Activated CD8-positive, alpha-beta memory T cell treated with anti-CD3 and anti-CD28 coated beads for 1 hour (primary cell): ENCODE measurements at places on chromosomes 13 and 19.

DNA sequence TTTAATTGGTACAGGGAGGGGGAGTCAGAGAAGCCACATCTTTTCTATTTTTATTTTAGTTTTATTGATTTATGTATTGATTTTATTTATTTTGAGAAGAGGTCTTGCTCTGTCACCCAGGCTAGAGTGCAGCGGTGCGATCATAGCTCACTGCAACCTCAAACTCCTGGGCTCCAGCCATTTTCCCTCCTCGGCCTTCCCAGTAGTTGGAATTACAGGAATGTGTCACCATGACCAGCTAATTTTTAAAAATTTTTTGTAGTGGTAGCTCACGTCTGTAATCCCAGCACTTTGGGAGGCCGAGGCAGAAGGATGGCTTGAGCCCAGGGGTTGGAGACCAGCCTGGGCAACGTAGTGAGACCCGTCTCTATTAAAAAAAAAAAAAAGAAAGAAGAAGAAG is 4.1 kb downstream of the IL27RA start:
- DNase-seq = no peak

DNA sequence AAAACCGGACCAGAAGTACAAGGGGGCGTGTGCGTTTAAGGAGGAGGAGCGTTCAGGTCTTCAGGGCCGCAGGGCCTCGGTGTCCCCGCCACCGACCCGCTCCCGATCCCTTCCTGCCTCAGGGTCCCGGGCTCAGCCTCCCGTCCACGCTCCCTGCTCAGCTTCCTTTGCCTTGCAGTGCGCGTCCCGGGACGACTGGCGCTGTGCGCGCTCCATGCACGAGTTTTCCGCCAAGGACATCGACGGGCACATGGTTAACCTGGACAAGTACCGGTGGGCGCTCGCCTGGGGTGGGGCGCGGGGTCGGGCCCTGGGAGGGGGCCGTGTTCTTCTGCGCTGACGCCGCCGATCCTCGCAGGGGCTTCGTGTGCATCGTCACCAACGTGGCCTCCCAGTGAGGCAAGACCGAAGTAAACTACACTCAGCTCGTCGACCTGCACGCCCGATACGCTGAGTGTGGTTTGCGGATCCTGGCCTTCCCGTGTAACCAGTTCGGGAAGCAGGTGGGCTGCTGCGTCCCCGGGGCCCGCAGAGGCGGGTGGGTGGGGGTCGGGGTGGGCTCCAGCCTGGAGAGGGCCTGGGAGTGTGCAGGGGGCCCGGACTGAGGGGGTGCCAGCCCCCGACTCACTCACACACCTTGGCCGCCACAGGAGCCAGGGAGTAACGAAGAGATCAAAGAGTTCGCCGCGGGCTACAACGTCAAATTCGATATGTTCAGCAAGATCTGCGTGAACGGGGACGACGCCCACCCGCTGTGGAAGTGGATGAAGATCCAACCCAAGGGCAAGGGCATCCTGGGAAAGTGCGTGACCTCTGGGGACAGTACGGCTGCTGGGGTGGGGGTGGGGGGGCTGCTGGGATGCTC is 1.4 kb downstream of the GPX4 start:
- DNase-seq = no peak

DNA sequence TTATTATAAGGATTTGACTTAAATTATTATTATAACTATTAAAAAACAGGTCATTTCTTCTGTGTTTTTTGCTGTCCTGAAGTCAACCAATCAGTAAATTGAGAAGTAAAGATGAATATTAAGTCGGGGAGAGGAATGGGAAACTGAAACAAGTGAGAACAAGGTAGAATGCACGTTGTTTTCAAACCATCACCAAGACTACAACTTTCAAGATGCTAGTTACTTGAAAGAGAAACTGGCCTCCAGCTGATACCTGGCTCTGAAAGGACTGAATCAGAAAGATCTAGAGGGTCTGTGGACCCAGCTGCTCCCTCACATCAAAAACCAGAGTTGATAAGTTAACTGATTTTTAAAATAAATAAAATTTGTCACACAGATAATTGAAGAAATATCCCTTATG is 1301.5 kb upstream of the ATXN8OS start:
- DNase-seq = no peak

DNA sequence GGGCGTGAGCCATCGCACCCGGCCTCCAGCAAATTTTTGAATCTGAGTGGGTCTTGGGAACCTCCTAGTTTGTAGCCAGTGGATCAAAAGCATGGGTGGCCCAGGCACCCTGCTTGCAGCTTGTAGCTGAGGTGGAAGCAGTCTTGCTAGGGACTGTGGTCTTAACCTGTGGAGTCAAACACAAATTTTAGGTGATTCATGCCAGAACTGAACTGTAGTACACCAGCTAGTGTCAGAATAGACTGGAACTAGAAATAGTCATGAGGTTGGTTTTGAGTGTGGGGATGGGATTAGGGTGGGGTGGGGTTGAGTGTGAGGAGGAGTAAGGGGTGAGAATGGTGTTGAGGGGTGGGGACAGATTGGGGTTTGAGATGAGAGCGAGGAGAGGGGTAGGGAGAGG is 5.8 kb downstream of the LIM2 start:
- DNase-seq = no peak

- no peak for DNase-seq
Observed at GRCh38 chr13:79533781-79534400, 52.9 kb downstream of the NDFIP2 start.

GRCh38 chr13:102392481-102393209 is 9.2 kb downstream of the FGF14 start:
- DNase-seq = no peak

GRCh38 chr19:58511353-58512208 is at the start of gene SLC27A5:
Gene SLC27A5 (minus strand): TSS chr19:58511992. CDS start chr19:58511955, 37 bp downstream.
- no peak for DNase-seq

DNA sequence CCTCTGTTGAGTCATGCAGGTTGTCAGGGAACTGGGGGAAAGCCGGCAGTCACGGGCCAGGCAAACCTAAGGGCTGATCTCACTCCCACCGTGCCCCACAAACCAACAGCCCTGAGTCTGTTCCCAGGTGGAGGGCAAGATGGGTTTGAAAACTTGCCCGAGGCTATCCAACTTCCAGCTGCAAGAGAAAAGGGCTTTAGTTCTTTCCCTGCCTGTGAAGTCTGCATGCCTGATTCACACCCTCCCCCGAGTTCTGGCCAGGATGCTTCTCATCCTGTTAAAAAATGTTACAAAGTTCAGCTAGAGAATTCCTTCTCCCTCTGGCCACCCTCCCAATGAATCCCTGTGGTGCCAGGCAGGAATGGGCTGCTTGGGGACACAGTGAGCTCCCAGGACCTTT is 33.1 kb downstream of the MYO16 start:
- DNase-seq = no peak

GRCh38 chr19:57947088-57947418 is 453 bp downstream of the ZNF256 start:
- no peak for DNase-seq

DNA sequence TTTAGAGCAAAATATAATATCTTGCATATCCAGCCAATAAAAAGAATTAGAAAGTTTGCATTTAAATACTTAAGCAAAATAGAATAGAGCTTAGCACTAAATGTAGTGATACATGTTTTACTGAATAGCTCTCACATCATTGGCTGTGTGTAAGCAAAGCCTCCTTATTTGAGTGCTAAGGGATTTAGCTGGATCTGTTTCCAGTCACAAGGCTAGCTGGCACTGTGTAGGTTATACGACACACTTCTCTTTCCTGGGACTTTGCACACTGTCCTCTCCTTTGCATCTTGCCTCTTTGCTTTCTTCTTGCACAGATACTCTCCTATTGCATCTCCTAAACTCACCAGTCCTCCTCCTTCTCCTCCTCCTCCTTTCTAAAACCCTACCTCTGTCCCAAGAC is 423.8 kb downstream of the KLF5 start:
- no peak for DNase-seq

- no peak for DNase-seq
Observed at GRCh38 chr19:41967054-41967783, 8.1 kb upstream of the RABAC1 start.

DNA sequence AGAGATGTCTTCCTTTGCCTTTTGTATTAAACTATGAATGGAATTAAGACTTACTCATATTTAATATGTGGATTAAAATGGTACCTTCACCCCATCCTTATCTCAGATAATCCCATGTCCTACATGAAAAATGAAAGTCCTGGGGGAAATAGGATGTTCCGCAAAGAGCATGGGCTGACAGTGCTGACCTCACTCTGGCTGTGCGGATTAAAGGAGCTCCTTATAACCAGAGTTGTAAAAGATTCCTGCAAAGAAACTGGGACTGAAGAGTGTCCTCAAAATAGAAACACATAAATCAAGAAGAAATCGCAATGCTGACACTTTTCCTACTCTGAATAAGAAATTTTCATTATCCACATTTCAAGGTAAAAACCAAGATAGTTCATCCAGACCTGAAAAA is 384.5 kb downstream of the LIG4 start:
- no peak for DNase-seq

DNA sequence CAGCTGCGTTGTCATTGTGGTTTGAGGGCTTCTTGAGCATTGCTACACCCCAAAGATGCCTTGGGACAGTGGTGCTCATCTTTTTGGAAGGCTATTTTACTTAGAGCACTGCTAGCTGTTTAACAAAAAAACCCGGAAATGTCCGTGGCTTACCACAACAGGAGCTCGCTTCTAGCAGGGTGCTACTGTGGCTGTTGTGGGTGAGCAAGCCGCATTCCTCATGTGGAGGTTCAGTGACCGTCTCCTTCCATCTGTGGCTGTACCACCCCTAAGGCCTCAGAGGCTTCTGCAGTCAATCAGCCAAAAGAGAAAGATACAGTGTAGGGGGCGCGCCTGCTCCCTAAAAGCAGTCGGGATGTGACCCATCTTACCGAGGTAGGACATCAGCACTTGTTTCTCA is 1004.2 kb downstream of the UQCRFS1 start:
- no peak for DNase-seq

GRCh38 chr19:5799247-5800241 is 5.3 kb upstream of the NRTN start:
- DNase-seq = no peak
